ENCODE measurements at places on chromosomes 2 and 18. TPM values are rescaled to one million over a fixed set of nuclear protein-coding genes. Genes with fewer than 3 reads are reported as not detected.
A peak's percentile ranks its signal among the peaks of the same experiment; 100 is the strongest.

DNA sequence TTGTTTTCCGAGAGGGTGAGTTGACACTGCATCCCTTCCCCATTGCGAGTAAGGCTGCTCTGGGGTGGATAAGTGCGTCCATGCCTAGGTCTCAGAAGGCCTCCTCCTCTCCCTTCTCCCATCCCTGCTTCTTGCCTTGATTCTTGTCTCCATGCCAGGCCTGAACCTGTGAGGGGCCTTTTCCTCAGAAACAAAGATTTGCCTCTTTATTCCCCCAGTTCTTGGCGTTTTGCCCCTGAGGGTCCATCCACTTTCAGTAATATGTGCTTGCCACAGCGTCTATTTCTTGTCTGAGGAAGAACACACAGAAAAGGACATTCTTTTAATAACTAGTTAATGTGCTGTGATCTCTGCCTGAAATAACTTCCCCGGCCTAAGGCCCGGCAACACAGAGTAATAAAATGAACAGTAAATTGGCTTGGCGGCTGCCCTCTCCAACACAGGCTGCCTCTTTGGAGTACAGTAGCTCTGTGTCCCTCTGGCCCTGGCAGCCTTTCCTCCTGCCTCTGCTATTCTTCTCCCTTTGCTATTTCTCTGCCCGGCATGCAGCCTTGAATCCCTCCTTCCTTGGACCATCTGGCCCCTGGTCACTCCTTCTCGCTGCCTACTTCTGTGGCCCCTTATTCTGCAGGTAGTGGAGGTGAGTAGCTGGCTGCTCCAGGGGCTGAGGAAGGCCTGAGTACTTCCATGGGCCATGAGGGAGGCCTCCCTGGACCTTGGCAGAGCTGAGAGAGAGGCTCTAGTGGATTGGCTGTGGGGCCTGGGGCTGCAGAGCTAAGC lies 4.4 kb downstream of the EHD3 start:
- no peak for DNase-seq
- no peak overlapping the region for H3K4me3 ChIP-seq
- H3K27ac ChIP-seq, result no peak overlapping the region
- peaks cover 5% of the 10 kb centered on the region for H3K36me3 ChIP-seq

- H3K4me3 ChIP-seq, result no peak overlapping the region
- no peaks in the 10 kb centered on the region for H3K36me3 ChIP-seq
- no peak overlapping the region for H3K27ac ChIP-seq
- DNase-seq, result no peak
- peaks cover 100% of the 10 kb centered on the region for H3K27me3 ChIP-seq
- no peaks in the 10 kb centered on the region for H3K4me1 ChIP-seq
Observed at GRCh38 chr18:37493352-37493935, 72.2 kb downstream of the CELF4 start.

DNA sequence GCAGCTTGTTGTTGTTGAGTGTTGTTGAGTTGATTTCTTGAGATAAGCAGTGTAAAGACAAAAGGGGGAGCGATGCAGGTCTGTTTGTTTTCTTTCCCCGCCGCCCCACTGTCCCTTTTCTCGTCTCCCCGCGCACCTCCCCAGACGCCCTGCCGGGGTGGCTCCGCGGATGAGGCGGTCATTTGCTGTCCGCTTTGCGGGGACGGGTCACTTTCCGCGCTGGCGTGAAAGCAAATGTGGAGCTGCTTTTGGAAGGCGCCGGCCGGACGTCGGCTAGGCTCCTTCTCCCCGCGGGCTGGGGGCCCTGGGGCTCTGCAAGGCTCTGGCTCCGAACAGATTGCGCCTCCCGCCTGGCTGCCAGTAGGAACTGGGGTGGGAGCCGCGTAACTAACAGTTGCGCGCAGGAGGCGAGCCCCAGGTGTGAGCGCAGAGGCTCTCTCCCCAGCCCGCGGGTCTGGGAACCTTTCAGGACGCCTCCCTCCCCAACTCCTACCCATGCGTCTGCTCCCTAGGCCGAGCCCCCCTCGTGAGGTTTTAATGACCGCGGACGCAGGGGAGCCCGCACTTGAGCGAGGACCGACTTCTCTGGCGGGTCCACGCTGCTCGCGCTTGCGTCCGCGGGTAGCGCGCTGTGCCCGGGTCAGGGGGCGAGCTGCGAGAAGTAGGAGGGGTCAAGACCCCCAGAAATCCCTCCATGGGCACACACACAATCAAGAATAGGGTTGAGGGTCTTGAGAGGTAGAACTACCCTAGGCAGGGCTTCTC lies 146.6 kb downstream of the MEIS1 start:
- H3K4me1 ChIP-seq, result peaks cover 13% of the 10 kb centered on the region
- no peak for DNase-seq
- peaks cover 22% of the 10 kb centered on the region for H3K27me3 ChIP-seq
- peaks cover 9% of the 10 kb centered on the region for H3K36me3 ChIP-seq

DNA sequence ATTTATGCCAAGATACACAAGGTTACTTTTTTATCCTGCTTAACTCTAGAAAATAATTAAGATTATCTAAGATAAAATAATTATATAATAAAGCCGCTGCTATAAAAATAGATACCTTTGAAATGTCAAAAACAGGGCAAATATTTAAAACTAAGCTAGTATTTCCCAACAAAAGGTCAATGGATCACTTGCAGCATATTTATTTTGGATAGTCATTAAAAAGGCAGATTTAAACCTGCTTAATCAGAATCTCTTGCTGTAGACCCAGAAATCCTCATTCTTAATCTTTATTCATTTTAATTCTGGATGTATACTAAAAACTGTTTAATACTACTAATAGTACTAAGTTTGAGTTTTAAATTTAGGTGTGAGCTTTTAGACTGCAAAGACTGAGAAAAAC lies 139.0 kb upstream of the CWC22 start:
- no peak overlapping the region for H3K27ac ChIP-seq
- no peak for DNase-seq
- H3K36me3 ChIP-seq, result no peaks in the 10 kb centered on the region
- no peaks in the 10 kb centered on the region for H3K4me1 ChIP-seq
- no peaks in the 10 kb centered on the region for H3K27me3 ChIP-seq

GRCh38 chr2:102301867-102302362 lies 9.4 kb upstream of the IL1RL1 start:
- no peak overlapping the region for H3K4me3 ChIP-seq
- no peak overlapping the region for H3K27ac ChIP-seq
- no peaks in the 10 kb centered on the region for H3K4me1 ChIP-seq

DNA sequence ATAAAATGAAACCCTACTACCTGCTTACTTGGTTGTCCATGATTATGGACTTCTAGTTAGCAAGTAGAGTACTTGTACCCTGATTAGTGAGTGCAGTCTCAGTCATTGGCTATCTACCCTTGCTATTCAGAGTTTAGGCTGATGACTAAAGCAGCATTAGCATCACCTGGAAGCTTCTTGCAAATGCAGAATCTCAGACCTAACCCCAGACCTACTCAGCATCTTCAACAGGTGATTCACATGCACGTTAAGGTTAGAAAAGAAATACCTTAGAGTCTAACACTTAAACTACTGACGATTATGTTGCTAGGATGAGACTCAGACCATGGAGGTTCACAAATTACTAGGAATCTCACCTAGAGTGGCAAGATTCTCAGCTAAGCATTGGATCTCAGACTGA lies 399.9 kb upstream of the FANCL start:
- DNase-seq, result no peak
- H3K27me3 ChIP-seq, result no peaks in the 10 kb centered on the region
- H3K36me3 ChIP-seq, result no peaks in the 10 kb centered on the region

Gene GRHL1
- 11.7 TPM for total RNA-seq

DNA sequence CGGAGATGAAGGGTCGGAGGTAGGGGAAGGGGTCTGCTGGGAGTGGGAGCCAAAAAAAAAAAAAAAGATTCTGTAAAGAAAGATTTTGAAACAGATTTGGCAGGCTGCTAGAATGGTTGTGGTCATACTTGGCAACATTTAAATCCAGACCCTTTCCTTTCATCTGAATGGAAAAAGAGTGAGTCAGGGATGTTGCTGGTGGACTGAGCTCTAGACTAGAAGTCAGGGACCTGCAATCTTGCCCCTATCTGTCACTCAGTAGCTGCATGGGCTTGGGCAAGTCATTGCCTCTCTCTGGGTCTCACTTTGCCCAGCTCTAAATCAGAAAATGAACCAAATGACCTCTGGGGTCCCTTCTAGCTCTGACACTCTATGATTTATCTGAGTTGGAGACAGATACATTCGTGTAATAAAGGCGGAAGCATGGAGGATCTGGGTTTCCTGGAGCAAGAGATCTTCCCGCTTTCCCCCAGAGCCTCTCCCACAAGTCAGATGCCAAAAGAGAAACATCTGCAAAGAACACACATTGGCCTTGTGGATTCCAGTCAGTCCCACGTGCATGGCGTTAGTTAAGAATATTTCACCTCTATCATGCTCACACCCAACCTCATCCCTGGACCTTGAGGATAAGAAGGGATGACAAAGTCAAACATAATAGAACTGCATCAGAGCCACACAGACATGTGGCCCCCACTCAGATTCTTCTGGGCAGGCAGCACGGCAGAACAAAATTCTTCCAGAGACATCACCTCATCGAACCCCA lies 58.5 kb downstream of the ADD2 start:
- H3K4me3 ChIP-seq, result no peak overlapping the region
- peaks cover 62% of the 10 kb centered on the region for H3K27me3 ChIP-seq
- H3K4me1 ChIP-seq, result no peaks in the 10 kb centered on the region
- DNase-seq, result no peak
- H3K27ac ChIP-seq, result no peak overlapping the region

- H3K4me1 ChIP-seq, result no peaks in the 10 kb centered on the region
- DNase-seq, result no peak
- peaks cover 93% of the 10 kb centered on the region for H3K36me3 ChIP-seq
- H3K4me3 ChIP-seq, result peak overlapping the region; percentile 98
- H3K27ac ChIP-seq, result peak overlapping the region; percentile 98
- H3K27me3 ChIP-seq, result no peaks in the 10 kb centered on the region
Observed at GRCh38 chr18:22173928-22174301, 4.5 kb downstream of the GATA6 start.

Gene RFX8
- not detected for total RNA-seq

DNA sequence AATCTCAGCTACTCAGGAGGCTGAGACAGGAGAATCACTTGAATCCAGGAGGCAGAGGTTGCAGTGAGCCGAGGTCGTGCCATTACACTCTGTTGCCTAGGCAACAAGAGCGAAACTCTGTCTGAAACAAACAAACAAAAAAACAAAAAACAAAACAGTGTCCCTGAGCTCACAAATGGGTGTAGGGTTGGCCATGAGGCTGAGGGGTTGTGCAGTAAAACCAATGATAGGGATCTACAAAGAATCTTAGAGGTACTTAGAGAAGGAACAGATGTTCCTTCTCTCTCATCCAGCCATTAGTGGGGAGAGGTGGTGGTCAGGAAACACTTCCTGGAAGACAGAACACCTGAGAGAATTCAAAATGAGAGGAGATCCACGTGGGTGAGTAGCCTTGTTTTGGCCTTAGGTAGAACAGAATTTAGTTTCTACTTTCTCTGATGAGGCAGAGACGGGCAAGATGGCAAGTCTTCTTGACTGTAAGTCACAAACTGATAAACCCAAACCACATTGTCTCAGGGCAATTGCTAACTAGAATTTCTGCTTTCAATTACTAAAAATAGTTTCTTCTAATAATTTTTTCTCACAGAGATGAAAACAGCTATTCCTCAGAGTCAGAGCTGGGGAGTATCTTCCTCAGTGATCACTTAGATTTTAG lies 61.5 kb upstream of the PPM1B start:
- no peak overlapping the region for H3K4me3 ChIP-seq
- peaks cover 5% of the 10 kb centered on the region for H3K36me3 ChIP-seq
- peaks cover 8% of the 10 kb centered on the region for H3K4me1 ChIP-seq
- no peak for DNase-seq
- H3K27ac ChIP-seq, result no peak overlapping the region

DNA sequence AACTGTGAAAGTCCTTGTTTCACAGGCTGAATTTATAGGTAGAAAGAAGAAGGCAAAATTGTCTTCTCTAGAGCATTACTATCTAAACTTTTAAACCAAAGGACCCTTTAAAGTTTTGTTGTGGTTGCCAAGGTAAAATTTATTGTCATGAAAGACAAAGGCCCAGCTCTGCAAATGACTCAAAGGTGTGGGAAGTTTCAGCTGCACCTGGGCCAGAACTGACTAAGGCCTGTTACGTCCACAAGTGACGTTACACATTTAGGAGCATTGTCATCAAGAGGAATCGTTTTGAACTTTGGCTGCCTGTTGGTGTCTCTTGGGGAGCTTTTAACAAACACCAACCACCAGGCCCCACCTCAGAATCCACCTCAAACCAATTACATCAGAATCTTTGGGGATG lies 8.1 kb upstream of the DSC3 start:
- no peaks in the 10 kb centered on the region for H3K36me3 ChIP-seq
- H3K27ac ChIP-seq, result no peak overlapping the region
- DNase-seq, result no peak

GRCh38 chr2:126657148-126657635 lies 1.2 kb downstream of the GYPC start:
- H3K27me3 ChIP-seq, result no peaks in the 10 kb centered on the region
- H3K4me3 ChIP-seq, result no peak overlapping the region
- H3K4me1 ChIP-seq, result no peaks in the 10 kb centered on the region
- no peak overlapping the region for H3K27ac ChIP-seq
- no peaks in the 10 kb centered on the region for H3K36me3 ChIP-seq

Gene SLC9A4
- total RNA-seq, result 0.12 TPM

Gene CCL20
- total RNA-seq, result 39.9 TPM

GRCh38 chr18:45312555-45313126 lies 302.6 kb upstream of the SLC14A2 start:
- H3K27ac ChIP-seq, result no peak overlapping the region
- H3K27me3 ChIP-seq, result peaks cover 10% of the 10 kb centered on the region
- H3K4me3 ChIP-seq, result no peak overlapping the region
- peaks cover 9% of the 10 kb centered on the region for H3K4me1 ChIP-seq
- no peak for DNase-seq

DNA sequence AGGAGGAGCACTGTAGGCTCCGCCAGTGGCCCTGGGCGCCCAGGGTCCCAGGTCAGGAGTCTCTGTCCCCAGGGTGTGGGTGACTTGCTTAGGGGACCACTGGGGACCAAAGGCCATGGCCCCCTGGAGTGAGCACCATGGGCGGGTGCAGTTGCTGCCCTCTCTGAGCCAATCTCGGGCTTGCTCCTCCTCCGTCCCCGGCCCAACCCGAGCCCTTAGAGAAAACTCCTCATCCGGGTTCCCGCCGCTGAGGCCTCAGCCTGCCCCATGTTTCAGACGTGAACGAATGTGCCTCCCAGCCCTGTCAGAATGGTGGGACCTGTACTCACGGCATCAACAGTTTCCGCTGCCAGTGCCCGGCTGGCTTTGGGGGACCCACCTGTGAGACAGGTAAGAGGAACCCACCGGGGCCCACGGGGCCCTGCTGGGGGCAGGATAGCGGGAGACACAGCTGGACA lies 38.6 kb downstream of the SNED1 start:
- no peaks in the 10 kb centered on the region for H3K36me3 ChIP-seq
- H3K4me1 ChIP-seq, result no peaks in the 10 kb centered on the region
- DNase-seq, result no peak
- H3K27me3 ChIP-seq, result peaks cover 62% of the 10 kb centered on the region
- H3K4me3 ChIP-seq, result peak overlapping the region; percentile 63

Gene KCTD1
- total RNA-seq, result 63.2 TPM

- no peak overlapping the region for H3K27ac ChIP-seq
- H3K27me3 ChIP-seq, result peaks cover 78% of the 10 kb centered on the region
- no peaks in the 10 kb centered on the region for H3K4me1 ChIP-seq
- no peaks in the 10 kb centered on the region for H3K36me3 ChIP-seq
- H3K4me3 ChIP-seq, result no peak overlapping the region
Observed at GRCh38 chr18:46751882-46752281, 5.0 kb downstream of the ST8SIA5 start.

Gene SERPINB2
- total RNA-seq, result 85.1 TPM
